ENCODE measurements at places on chromosomes 1 and 21.

GRCh38 chr1:29593601-29594382, 357.5 kb downstream of the PTPRU start:
- DNase-seq, result no peak

GRCh38 chr1:36748466-36748865, 265.8 kb upstream of the CSF3R start:
- DNase-seq, result no peak

- no peak for DNase-seq
Observed at GRCh38 chr1:94530373-94530878, 11.1 kb downstream of the F3 start.

DNA sequence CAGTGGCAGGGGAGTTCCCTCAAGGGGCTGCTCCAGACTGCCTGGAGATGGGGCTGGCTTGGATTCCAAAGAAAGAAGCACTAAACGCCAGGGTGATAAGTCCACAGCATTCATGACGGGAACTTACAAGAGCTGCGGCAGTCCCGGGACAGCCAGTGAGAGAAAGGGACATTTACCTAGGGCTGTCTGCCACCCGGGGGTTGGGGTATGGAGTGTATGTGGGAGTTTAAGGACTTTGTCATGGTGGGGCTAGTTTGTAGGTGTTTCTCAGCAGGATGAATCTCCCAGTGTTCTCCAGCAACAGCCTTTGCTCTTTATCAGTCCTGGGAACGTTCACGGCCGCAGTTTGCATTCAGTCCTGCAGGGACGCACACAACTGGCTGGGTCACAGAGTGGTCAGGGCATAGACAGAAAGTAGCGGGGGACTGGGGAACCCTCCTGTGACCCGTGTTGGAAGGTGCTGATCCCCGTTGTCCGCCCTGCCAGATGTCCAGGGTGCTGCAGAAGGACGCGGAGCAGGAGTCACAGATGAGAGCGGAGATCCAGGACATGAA, 41.4 kb upstream of the HMGN1 start:
- DNase-seq, result no peak

- DNase-seq, result no peak
Observed at GRCh38 chr21:38183961-38184360, 72.8 kb upstream of the KCNJ15 start.

GRCh38 chr1:64683419-64683818, 61.5 kb upstream of the RAVER2 start:
- no peak for DNase-seq

GRCh38 chr1:63004868-63005267, 220.9 kb downstream of the ATG4C start:
- DNase-seq, result no peak
